ENCODE measurements at places on chromosomes 16 and 17. TPM values are rescaled to one million over a fixed set of nuclear protein-coding genes. Genes with fewer than 3 reads are reported as not detected.

Gene KRTAP9-4
- not detected for total RNA-seq

GRCh38 chr16:38941-39892 is 14.2 kb downstream of the POLR3K start:
- DNase-seq: no peak

GRCh38 chr16:49620158-49620868 is 235.6 kb downstream of the ZNF423 start:
- no peak for DNase-seq

- no peak for DNase-seq
Measured at GRCh38 chr17:34549966-34550365, 29.4 kb upstream of the TMEM132E start.

DNA sequence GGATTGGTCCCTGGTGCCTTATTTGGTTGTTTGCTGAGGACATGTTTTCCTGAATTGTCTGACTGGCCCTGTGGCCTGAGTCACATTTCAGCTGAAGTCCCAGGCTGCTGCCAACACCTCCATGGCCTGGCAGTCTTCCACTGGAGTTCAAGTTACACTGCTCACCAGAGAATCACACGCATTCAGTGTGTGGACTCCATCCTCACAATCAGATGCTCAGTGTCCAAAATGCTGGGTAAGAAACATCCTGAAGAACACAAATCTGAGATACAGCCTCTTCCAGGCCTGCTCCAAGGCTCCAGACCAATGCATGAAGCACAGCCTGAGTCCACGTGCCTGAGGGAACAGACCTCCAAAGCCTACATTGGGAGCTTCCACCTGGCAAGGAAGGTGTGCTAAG is 19.2 kb downstream of the CD300LB start:
- DNase-seq: no peak

Gene LDAF1
- total RNA-seq: 16.5 TPM

DNA sequence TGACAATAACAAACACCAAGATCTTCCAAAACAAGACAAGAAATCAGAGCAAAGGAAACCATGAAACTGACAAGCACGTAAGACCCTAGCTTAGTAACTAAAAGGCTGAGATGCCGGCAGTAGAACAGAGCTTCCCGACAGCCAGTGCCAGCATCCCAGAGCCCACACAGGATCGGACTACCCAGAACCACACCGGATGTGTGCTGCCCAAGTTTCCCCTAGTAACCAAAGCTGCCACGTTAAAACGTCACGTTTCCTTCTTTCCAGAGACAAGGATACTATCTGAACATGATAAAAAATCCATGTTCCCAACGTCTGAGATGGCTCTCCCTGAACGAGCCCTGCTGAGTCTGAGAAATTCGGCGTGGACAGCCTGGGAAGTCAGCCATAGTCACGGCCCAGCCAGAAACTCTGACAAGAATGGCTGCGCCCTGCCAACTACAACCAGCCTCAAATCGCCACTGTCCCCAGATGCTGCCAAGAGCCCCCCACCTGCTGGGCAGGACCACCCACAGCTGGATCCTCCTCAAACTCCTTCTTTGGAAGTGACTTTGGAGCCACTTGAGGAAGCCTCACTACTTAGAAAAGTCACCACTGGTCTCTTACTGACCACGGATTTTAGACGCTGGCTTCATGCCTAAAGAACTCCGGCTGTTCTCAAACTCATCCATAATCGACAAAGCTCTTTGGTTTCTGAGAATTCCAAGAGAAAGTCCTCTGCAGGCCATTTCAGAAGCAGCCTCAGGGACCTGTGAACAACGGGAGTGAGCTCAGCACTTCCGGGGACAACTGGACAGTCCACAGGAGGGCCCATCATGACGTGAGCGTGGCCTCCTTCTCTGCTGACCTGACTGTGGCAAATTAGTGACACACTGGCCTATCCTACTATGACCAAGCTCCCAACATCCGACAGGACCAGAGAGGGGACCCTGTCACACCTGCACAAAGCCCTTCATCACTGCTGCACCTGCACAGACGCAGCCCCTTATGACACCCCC is 16.7 kb downstream of the CCDC57 start:
- no peak for DNase-seq

- no peak for DNase-seq
Measured at GRCh38 chr16:73046202-73046848, 1.6 kb downstream of the ZFHX3 start.

DNA sequence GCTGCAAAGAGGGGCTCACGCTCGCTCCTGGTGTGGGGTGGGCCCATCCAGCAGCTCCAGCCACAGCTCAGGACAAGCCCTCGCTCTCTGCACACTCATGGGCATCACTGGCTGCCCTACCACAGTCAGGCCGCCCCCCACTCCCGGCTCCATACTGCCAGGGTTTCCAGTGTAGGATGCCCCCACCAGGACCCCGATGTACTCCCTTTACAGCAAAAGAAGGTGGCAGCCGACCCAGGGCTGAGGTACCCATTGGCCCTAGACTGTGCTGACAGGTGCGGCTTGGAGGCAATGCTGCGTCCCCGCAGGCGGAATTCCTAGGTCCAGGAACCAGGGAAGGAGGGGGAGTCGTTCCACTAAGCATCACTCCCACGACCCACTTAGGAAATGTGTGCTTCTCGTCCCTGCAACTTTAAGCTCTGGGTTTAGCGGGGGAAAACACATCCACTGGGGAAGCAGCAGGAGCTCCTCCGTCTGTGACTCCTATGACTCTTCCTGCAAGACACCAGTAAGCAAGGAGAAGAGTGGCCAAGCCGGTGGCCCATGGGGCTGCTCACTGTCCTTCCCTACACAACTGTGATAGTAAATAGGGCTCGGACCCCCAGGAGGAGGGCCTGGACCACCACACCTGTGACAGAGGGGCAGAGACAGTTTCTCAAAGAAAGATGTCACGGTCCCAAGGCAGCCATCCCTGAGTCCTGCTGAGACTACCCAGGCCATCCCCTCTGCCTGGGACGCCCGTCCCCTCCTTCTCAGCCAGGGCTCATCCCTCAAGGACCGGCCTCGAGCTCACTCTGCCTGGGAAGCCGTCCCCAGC is 13.1 kb downstream of the CORO7 start:
- DNase-seq: no peak

Gene PPY
- not detected for total RNA-seq
